Fibroblast of the aortic adventitia (primary cell): ENCODE measurements at places on chromosomes 11 and 22.

DNA sequence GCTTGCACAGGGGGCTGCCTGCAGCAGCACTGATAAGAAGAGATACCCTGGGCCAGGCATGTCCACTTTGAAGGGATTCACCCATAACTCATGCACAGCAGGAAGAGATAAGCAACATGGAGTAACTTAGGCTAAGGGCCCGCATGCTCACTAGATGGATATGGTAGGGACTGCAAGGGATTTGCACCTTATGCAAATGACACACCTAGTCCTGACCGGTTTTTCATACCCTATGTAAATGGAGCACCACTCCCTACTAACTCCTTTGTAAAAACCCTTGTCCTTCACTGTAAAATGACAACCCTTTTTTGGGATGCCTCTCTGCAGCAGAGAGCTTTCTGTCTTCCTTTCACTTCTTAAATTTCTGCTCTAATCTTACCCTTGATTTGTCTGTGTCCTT, 658.9 kb upstream of the CCDC179 start:
- DNase-seq = no peak

- DNase-seq = peak; percentile 58
Observed at GRCh38 chr11:86814775-86815174, 14.4 kb downstream of the PRSS23 start.

DNA sequence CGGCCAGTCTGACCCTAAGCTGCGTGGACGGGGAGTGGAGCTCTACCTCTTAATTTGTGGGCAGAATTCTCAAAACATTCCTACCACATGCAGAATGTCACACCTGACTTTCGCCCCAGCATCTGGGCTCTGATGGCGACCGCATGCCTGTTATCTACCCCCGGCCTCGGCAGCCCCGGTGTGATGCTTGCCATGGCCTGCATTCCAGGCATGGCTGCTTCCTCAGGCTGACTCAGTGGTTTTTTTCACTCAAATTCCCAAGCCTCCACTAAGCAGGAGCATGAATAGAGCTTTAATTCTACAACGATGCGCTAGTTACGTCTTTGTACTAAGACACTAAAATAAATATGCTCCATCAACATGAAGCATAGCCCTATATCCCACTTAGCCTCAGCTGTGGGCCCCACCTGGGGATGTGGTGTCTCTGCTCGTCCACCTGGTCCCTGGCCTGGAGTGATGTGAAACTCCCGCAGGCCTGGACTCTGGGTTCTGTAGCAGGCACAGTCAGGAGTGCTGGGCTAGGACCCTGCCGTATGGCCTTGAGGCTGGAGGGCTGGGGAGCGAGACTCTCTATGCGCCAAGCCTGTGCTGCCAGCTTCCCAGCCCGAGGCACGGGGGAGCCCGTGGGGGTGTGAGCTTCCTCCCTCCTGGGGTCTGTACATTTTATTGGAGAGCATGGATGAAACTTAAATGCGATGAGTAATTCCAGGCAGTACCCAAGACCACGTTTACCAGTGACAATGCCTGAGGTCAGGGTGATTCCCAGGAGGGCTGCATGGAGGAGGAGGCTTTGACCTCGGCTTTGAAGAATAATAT, 153.2 kb downstream of the CTTN start:
- peak; percentile 45 for DNase-seq

DNA sequence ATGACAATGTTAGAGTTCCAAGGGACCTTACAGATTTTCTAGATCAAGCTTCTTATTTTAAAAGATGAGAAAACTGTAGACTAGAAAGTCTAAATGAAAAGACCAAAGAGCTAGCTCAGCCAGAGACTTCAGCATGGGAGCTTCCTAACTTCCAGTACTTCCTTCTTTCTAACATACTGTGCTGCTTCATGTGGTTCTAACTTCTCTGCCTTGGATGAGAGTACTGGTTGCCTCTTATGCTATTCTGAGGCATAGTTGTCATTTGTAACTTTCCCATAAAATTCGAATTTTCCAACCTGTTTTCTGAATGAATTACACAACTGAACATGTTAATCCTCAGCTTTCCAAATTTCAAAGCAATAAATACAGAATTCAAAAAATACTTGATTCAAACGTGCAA, 1.8 kb downstream of the MTMR2 start:
- no peak for DNase-seq

DNA sequence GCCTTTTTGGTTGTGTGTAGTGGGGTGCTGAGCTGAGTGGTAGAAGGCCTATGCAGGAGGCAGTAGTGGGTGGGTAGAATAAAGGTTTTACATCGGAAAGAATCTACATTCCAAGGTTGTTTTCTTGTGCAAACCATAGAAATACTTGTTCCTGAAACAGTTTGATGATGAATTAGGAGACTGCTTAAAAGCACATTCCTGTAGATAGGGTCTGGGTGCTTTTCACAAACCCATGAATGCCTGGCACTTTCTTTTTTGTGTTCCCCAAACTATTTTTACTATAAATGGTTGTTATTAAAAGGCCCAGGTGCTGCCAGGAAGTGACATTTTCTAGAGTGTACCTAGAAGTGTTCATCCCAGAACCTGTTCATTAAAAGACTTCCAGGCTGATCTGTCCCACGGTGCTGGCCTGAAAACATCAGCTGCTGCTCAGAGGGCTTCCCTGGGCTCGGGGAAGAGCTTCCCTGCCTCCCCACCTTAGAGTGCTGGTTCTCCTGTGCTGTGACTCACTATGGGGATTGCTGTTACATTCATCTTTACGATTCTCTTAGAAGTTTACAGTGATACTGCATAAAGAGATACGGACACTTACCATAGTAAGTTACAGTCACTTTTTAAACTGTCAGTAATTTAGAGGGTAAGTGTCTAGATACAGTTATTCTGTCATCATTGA, 27.9 kb downstream of the PPFIA1 start:
- DNase-seq = peak; percentile 52

DNA sequence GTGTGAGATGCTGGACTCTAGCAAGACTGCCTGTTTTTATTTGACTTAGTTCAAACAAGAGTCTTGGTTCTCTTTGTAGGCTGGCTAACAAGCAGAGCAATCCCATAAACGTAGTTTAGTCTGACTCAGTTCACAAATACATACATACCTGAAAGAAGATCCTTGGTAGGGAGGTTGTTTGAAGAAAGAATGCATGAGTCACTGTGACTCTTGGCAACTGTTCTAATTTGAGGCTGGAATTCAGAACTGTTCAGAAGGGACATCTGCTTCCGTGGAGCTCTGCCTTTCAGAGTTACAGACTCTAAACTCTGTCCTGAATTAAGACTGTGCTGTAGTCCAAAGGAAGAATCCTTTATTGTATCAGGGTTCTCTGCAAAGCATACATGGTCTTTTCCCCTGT, 32.2 kb downstream of the C2CD3 start:
- DNase-seq = peak; percentile 94

DNA sequence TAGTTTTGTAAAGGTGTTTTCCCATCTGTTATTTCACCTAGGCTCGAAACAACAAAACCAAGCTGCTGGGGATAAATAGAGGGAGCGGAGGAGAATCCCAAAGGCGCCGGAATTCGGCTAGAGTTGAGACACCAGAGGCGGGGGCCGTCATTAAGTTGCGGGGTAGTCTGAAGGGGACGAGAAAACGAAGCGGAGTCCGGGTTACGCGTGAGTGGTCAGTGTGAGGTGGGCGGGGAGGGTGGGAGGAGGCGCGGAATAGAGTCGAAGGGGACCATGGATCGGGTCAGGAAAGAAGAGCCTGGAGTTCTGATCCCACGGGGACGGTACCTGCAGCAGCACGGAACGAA, 361 bp downstream of the SRPRA start:
- no peak for DNase-seq

GRCh38 chr22:23267226-23268043, 87.1 kb downstream of the BCR start:
- no peak for DNase-seq

DNA sequence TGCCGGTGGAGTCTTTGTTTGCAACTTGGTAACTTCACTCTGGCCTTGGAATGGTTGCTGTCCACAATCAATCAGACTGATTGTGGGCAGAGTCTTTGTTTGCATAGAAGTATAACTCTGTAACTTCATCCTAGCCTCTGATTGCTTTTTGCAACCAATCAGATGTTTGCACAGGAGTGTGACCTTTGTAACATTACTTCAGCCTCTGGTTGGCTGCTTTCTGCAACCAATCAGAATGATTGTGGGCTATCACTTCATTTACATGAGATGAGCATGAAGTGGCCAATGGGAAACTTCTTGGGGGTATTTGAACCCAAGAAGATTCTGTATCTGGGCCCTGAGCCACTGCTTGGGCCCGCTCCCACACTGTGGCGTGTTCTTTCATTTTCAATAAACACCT, 79.6 kb upstream of the CLDN5 start:
- DNase-seq = no peak

DNA sequence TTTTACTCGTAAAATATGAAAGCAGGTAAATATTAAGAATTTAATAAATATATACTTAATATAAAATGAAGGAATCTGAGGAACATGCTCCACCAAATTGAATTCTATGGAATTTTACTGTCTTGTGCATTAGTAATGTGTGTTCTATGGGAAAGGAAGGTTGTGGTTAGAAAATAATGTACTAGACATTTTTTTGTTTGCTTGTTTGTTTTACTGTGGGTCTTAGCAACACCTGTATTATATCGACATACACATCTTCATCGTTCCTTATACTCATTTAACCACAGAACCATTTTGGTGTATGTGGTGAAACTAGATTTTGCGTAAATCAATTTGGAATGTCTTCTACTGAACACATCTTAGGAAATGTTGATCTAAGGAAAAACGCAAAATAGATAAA, 114.1 kb upstream of the MTMR2 start:
- DNase-seq = no peak

- DNase-seq = no peak
Observed at GRCh38 chr11:26204101-26204500, 127.8 kb upstream of the ANO3 start.

- DNase-seq = peak; percentile 87
Observed at GRCh38 chr11:108616549-108616948, 23.0 kb upstream of the EXPH5 start.

DNA sequence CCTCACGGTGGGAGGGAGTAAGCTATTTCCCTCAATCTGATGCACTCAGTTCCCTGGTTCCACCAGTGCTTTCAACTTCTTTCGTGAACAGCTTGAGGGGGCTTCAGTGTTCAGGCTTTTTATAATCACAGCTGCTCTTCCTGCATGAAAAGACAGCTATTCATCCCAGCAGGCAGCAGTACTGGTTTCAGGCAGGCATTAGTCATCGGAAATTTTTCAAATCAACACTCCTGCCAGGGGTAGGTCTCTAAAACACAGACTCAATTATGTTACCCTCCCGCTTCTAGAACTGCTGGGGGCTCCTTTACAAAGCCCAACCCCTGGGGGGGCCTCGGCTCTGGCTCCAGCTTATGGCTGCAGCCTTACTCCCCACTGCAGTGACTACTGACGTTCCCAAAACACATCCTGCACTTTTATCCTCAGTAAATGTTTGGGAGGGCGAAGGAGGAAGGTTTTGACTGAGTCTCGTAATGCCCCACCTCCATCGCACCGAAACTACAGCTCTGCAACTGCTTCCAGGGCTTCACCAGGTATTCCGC, 5.8 kb downstream of the POLDIP3 start:
- DNase-seq = peak; percentile 53

GRCh38 chr22:40453671-40454070, 83.3 kb downstream of the SGSM3 start:
- DNase-seq = no peak

GRCh38 chr11:17638311-17638710, 81.1 kb upstream of the MYOD1 start:
- DNase-seq = no peak

DNA sequence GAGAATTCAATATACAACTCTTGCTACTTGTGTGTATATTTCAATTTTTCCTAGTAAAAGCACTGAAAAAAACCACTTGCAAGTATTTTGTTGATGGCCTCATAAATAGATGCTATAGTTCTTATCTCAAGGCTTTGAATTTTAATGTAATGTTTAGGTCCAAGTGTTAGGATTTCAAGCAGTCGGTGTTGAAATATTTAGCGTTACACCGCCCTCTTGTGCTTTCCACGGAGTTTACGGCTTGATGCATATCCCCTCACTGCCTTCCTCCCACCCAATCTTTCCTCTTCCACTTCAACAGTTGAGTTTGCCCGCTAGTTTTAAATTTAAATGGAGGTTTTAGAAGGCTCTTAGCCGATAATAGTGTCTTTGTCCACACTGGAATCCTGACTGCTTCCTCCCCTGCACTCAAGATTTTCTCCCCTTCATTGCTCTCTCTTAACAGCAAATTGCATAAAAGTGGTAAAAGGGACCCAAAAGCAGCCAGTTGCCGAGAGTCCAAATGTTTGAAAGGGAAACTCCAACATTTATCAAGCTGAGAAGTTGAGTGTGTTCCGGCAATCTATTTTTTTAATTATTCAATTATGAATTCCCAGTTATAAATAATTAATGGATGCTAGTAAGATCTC, 25.9 kb upstream of the HTATIP2 start:
- peak; percentile 43 for DNase-seq

DNA sequence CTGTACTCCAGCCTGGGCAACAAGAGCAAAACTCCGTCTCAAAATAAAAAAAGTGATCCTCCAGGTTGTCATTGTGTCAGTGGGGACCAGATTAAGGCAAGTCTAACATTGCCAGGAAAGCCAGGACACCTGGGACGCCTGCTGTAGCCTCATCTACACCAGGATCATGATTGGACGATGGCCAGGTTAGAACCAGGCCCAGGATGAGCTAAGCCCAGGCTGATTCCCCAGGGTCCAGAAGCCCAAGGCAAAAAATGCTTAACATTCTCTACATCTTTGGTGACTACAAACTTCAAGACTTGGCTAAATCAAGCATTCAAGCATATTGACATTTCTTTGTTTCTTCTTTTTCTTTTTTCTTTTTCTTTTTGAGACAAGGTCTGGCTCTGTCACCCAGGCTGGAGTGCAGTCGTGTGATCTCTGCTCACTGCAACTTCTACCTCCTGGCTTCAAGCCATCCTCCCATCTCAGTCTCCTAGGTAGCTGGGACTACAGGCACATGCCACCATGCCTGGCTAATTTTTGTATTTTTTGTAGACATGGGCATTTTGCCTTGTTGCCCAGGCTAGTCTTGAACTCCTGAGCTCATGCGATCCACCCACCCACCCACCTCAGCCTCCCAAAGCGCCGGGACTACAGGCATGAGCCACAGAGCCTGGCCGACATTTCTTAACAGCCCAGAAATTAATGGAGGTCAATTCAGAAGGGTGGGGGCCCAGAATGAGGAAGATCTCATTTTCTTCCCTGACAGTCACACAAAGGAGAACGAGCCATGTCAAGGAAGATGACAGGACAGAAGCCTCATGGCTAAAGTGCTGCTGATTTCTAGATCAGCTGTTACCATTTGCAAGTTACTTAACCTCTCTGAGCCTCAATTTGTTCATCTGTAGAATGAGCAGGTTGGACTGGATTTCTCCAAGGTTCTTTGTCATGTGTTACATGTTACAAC, 12.5 kb upstream of the PTPRJ start:
- DNase-seq = peak; percentile 56

GRCh38 chr11:33733980-33734379, 2.2 kb downstream of the CD59 start:
- DNase-seq = no peak

DNA sequence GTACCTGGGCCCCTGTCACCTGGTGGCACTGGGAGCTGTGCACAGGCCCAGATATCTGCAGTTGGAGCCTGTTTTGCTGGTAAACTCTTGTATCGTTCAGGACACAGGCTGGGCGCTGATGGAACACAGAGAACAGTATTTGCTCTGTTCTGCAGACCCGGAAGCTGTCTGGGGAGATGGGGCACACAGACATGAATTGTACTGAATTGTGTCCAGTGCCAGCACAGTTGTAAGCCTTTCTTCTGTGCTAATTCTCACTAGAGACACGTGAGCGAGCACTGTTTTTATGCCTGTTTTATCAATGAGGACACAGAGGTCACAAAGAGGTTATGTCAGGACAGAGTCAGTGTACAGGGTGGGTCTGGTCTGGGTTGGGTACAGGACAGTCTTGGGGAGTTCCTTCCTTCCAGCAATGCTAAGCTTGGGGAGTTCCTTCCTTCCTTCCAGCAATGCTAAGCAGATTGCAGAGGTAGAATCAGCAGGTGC, 24.4 kb upstream of the ACR start:
- DNase-seq = no peak
